Activated naive CD8-positive, alpha-beta T cell treated with anti-CD3 and anti-CD28 coated beads, Interleukin-2, amount 10 ng/mL, durations not matched to agents 7 days and 5 days (primary cell): ENCODE measurements at places on chromosomes 6 and 20. TPM values are rescaled to one million over a fixed set of nuclear protein-coding genes. Genes with fewer than 3 reads are reported as not detected.

PPP1R18 gene
- 245 TPM for total RNA-seq

GRCh38 chr6:119137194-119138072 is 59.0 kb upstream of the FAM184A start:
- no peak for DNase-seq

- DNase-seq: no peak
Measured at GRCh38 chr6:47729019-47729418, 30.6 kb downstream of the ADGRF4 start.

ZNF337 gene
- total RNA-seq: 25.3 TPM

PDE10A gene
- total RNA-seq: not detected

TMEM242 gene
- total RNA-seq: 9.2 TPM

DNA sequence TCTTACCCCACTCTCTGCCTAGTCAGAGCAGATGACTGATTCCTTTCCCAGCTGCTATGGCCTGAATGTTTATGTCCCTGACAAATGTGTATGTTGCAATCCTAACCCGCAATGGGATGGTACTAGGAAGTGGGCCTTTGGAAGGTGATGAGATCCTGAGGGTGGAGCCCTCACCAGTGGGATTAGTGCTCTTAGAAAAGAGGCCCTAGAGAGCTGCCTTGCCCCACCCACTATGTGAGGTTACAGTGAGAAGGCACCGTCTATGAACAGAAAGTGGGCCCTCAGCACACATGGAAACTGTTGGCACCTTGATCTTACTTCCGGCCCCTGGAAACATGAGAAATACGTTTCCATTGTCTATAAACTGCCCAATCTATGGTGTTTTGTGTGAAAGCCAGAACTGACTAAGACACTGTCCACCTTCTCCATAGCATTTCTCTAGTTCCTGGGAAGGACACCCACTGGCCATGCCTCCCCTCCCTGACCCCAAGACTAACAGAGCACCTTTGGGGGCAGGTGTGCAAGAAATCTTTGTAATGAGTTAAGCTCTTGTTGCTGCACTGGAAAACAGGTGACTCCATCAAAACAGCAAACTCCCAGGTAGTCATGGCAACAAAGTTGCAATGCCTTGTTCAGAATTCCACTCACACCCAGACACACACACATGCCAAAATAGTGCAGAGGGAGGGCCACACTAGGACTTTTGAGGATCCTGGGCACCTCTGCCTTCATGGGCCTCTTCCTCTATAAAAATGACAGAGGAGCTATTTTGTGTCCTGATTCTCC is 16.2 kb downstream of the GABRR2 start:
- DNase-seq: no peak

DNA sequence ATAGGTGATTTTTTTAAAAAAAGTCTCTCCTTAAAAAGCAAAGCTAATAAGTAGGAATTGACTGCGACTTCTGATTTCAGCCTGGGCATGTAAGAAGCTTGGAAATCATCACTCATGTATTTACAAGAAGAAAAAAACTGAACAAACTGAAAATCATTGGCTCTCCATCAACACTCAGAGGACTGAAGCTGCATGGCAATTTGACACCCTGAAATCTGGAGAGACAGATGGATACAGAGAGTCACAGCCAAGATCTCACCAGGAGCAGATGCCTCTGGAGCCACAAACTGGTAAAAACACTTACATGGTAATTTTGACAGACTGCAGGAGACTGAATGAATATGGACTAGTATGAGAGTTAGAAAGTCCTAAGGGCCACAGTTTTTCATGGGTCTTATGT is 191.2 kb upstream of the TCF21 start:
- no peak for DNase-seq

KHDRBS2 gene
- not detected for total RNA-seq

GRCh38 chr6:3360727-3361045 is 96.2 kb downstream of the SLC22A23 start:
- no peak for DNase-seq

GRCh38 chr20:58056921-58057686 is 171.3 kb downstream of the ANKRD60 start:
- no peak for DNase-seq

DNA sequence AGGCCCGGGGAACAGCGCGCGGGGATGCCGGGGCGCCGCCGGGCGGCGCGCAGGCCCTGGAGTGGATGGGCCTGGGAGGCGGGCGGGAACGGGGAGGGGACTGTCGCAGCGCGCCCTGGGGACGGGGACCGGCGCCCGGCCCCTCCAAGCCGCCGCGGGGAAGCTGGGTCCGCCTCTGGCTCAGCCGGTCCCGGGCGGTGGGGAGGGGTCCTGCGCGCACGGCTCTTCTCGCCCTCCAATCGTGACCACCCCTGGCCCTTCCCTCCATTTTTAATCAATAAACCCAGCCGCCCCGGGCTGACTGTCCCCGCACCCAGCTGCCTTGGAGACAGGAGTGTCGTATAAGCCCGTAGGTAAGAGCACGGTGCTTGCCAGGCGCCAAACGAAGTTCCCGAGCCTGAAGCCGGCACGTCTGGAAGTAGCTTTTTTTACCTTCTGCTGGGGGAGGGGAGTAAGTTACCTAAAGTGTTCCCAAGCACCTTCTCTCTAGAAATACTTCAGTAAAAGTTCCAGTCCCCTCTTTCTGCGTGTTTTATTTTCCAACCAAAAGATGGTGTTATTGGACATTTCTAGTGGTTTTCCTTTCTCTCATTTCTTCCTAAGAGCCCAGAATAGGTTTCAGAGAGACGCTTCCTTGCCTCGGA is 780 bp upstream of the TAF4 start:
- no peak for DNase-seq

KCNG1 gene
- total RNA-seq: not detected

DNA sequence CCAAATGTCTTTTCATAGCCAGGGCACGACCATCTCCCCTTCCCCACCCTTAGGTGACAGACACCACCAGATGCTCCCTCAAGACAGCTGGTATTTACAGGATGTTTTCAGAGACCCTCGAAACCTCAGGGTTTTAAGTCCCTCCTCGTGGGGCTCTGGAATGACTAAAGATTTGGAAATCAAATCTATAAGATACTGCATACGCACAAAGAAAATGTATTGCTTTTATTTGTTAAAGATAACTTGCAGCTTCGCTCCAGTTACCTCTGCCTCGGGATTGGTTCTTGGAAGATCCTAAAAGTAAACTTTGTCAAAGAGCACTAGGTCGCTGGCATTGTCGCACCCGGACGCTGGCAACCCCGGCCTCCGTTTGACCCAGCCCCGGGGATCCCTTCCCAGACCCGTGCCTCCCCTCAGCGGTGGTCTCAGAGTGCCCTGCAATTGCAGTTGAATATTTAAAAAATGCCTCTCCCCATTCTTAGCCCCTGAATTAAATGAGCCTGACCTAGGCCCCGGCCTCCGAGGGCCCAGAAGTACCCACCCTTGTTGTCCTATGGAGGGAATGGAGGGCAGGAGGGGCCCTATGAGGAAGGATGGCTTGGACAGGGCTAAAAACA is 7.1 kb downstream of the PAX1 start:
- no peak for DNase-seq

BNIP5 gene
- total RNA-seq: not detected

DNA sequence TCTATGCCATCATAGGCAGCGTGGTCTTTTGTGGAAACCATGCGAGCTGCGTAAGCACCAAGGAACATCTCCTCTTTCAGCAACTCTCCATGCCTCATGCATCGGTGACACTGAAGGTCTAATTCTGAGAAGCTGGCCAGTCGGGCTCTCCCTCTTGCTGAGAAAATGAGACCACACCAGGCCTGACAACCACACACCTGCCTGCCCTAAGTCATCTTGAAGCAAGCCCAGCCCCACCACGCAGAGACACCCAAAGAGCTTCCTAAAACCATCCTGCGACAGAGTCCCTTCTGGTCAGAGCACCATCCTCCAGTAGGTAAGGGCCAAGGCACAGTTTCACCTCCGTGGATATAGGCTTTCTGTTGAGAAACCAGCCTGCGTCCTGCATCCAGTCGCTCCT is 26.6 kb downstream of the PREX1 start:
- DNase-seq: no peak

MTFR2 gene
- 16.9 TPM for total RNA-seq

GRCh38 chr6:68279793-68280557 is 355.1 kb upstream of the ADGRB3 start:
- DNase-seq: no peak

NKX2-4 gene
- total RNA-seq: not detected

- DNase-seq: no peak
Measured at GRCh38 chr6:3031857-3032640, 32.4 kb downstream of the NQO2 start.

SLC24A3 gene
- not detected for total RNA-seq
